ENCODE measurements at places on chromosomes 5 and 9. TPM values are rescaled to one million over a fixed set of nuclear protein-coding genes. Genes with fewer than 3 reads are reported as not detected.

HARS1 gene
- 76.7 TPM for total RNA-seq

PCDHGA11 gene
- total RNA-seq: 17.5 TPM

IL5 gene
- total RNA-seq: not detected

CENPK gene
- 12.4 TPM for total RNA-seq

PDZD2 gene
- total RNA-seq: 8.4 TPM

TAL2 gene
- not detected for total RNA-seq

LHX6 gene
- total RNA-seq: 32.0 TPM

ACOT12 gene
- total RNA-seq: not detected

DNA sequence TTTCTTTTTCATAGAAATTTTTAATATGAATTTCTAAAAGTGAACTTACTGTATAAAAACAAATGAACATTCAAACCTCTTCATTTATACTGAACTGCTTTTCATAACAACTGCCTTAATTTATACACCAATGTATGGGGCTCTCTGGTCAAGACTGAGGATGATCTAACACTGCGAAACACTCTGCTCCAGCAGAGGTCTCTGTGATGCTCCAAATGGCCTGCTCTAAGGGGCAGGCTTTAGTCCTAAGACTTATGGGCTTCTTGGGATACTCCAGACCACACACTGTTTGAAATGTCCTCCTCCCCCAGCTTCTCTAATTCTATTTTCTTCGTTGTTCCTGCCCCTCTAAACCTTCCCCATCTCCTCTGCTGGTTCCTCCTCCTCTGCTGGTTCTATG is 58.5 kb downstream of the LIFR start:
- DNase-seq: no peak

DNA sequence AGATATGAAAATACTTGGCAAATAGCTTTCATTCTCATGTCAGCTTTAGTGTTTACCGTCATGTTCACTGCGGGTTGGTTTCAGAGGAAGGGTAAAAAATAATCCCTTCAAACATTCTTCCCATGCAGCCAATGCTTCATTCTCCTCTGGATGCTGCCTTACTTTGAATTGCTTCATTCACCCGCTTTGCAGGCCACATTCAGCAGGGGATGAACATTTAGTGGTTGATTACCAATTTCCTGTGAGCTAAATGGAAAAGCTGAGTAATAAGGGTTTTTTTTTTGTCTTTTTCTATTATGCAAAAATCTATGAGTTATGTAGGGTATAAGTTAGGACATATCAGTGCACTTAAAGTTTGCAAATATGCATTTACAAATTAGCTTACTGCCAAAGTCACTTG is 96.3 kb upstream of the MEF2C start:
- DNase-seq: no peak

DNA sequence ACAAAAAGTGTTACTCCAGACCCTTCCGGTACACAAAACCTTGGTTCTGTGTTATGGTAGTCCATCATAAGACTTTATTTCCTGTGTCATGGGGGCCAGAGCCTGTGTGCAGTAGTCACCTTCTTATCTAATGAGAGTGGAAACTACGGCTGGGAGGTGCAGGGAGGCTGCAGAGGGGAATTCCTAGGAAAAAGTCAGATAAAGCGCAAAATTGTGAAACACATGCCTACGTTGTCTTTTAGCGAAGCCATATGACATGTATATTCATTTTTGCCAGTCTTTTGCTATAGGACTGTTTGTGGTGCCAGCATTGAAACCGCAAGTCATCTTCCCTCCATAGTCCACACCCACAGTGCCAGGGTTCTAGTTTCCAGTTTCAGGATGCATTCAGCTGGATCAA is 80.7 kb downstream of the PPARGC1B start:
- no peak for DNase-seq

DNA sequence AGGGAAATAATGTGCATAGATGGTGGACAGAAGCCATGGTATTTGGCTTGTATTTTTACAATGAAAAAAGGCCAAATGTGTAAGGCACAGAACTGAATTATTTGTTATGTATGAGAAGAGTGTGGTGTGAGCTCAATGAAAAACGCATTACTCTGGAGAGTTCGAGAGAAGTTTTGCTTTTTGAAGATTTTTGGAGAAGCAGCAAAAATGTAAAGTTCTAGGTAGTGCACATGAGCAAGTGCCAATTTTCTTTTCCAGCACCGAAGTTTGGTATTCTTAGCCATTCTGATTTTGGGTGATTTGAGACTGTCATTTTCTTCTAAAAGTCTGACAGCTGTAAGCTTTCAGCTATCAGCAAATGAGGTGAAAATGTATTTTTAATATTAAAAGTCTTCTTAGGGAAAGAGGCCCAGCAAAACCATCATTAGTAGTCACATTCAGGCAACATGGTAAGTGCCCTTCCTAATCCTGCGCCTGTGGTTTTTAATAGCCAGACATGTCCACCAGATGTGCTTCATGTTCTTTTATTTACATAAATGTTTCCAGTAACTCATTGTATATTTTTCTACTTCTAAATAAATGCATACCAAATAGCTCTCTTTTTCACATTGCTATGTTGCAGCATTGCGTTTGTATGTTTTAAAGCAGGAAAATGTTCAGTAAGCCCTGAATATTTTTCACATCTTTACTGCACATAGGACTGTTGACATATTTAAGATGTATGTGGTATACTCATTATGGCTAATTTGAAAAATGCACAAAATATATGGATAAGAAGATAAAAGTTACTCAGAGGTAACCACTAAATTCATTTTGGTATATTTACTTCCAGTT is 50.4 kb downstream of the RASGRF2 start:
- no peak for DNase-seq

DNA sequence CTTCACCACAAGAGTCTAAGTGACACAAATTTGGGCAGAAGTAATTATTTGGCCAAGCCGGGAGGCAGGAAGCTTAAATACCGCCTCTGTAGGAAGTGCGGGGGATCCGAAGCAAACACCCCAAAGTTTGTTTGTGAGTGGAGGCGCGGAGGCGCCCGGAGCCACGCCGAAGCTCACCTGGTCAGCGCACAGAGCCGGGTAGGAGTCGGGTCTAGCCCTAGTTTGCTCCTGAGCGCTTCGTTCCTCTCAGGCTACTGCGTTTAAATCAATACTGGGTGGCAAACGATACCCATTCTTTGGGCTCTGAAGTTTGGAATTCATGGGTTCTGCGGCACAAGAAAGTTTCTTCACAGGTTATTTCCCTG is 855 bp downstream of the MCC start:
- no peak for DNase-seq

DNA sequence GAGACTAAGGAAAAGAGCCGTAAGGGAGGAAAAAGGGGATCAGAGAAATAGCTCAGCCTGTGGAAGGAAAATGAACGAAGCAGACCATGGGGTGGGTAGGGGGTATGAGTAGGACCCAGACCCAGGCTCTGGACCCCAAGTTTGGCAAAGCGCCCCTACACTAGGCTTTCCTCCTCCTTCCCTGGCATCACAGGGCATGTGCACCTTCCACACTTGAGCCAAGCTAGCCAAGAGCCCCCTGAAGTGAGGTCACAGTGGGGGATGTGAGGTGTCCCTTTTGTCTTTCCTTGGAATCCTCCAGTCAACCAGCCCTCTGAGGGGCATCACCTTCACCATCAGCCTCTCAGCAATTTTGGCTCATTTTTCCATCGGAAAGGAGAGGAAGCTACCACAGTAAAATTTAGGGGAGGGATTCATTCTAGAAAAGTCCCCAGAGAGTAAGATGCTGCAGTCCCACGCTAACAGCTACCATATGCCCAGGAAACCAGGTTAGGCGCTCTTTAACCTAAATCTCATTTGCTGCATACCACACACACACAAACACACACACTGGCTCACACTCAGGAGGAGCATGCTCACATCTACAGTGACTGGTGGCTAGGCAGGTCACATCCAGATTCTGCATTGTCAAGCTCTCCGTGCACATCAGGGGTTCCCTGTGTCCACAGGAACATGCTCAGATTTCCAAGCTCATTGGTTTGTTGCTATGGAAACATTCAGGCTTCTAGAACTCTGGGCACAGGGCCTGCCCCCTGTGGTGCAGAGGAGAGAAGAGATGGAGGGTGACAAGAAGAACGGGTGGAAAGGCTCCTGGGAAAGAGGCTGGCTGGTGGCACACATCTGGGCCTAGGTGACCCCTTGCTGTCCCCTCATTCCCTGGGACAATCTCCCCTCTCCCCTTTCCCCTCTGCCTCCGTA is 9.9 kb downstream of the REEP2 start:
- no peak for DNase-seq

GRCh38 chr5:76487821-76488220 is 84.7 kb downstream of the IQGAP2 start:
- DNase-seq: no peak

DNA sequence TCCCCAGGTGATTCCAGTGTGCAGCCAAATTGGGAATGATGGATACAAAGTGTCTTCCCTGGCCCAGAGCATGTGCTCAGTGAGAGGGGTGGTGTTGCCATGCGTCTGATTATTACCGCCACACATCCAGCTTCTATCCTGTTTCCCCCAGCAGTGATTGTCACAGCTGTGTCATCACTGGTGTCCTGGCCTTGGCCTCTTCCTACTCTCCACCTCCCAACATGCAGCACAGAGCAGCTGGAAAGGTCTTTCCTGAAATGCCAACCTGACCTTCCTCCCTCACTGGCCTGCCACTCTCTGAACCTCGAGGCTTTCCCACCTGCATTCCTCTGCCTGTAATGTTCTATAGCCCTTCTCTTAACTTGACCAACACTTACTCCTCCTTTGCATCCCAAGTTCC is 60.0 kb downstream of the TMOD1 start:
- DNase-seq: no peak

All from glomerular endothelial cell (primary cell).